Aorta (tissue), 5 donors: ENCODE measurements at places on chromosomes 11 and 22. TPM values are rescaled to one million over a fixed set of nuclear protein-coding genes. Genes with fewer than 3 reads are reported as not detected.

The PLXNB2 gene
- polyA plus RNA-seq, result 46.0 TPM

The NNMT gene
- polyA plus RNA-seq, result 1,814 TPM

The GAL gene
- 0.50 TPM for polyA plus RNA-seq

The TESMIN gene
- not detected for polyA plus RNA-seq

The KRTAP5-10 gene
- polyA plus RNA-seq, result 0.15 TPM

The GAS2 gene
- 1.8 TPM for polyA plus RNA-seq

The SHANK2 gene
- polyA plus RNA-seq, result 4.8 TPM

The GRK3 gene
- 2.8 TPM for polyA plus RNA-seq

The APOL5 gene
- not detected for polyA plus RNA-seq

The OR2AG2 gene
- polyA plus RNA-seq, result not detected

The KRTAP5-2 gene
- not detected for polyA plus RNA-seq

The YAP1 gene
- 77.5 TPM for polyA plus RNA-seq

The ZDHHC8 gene
- polyA plus RNA-seq, result 6.3 TPM

The OR5P2 gene
- not detected for polyA plus RNA-seq

The OR52H1 gene
- polyA plus RNA-seq, result not detected

The VSTM5 gene
- polyA plus RNA-seq, result not detected
